Stimulated activated naive CD4-positive, alpha-beta T cell (primary cell): ENCODE measurements at places on chromosomes 7 and 10.

DNA sequence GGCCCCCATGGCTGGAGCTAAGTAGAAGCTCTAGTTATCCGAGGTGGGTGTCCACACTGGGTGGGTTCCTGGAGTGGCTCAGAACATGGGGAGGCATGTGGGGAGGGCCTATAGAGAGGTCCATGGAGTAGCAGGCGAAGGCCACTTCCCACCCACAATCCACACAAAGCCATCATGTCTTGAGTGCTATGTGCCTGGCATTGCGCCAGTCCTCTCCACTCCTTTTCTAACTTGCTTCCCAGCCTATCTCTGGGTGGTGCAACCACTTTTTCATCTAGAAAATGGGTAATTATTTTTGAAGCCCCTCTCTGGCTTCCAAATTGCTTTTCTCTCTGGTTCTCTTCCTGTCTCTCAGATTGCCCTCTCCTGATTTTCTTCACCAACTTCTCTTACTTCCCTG lies 263.6 kb downstream of the PHTF2 start:
- no peak for DNase-seq

DNA sequence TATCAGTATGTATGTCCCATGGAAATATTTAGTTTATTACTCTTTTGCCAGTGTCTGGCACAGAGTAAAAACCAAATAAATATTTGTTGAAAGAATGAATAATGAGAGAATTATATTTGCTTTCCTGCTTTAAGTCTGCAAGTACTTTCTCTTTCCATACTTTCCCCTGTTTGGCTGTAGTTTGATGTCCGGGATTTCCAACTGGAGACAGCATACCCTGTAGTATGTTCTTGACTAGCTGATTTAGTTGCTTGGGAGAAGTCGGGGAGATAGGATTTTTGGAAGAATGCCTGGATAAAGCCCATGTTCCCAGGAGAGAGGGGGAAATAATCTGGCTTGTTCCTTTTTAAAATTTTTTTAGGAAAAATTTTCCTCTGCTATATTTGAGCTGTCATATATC lies 516.1 kb downstream of the CCSER2 start:
- no peak for DNase-seq

- peak; percentile 75 for DNase-seq
These were observed 1.2 kb downstream of the CCM2 start for GRCh38 chr7:45001138-45001694.

GRCh38 chr7:138358850-138359341 lies 101.2 kb upstream of the TRIM24 start:
- DNase-seq: no peak

DNA sequence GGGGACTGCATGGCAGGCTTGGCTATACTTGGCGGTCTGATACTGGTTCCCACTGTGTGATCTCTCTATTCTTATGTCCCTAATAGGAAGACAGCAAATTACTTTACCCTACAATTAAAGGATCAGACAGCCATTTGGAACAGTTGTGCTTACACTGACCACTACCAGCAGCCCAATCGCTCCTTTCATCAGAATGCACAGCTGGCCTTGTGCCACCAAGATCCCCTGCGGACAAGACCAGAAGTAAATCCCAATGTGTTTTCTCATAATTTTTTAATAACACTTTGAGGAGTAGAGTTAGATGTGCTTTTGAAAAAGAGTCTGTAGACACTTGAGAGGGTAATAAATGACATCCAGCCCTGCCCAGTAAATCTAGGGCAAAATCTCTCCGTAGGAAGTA lies 297.2 kb upstream of the ZNF32 start:
- no peak for DNase-seq

DNA sequence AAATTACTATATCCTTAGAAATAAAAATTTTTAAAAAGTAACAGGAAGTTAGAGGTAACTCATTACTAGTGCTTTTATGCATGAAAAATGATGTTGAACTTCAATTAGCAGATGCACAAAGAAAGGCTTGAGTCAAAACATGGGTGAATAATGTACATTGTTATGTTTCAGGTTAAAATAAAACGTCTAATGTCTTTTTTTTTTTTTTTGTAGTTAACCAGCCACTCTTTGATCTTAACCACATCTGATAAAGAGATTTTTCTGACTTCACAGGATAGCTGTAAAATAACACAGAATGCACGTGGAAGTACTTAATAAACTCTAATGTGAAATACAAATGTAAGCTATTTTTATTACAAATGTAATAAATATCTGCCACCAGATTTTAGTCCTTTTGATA lies 61.7 kb downstream of the GSAP start:
- peak; percentile 68 for DNase-seq

DNA sequence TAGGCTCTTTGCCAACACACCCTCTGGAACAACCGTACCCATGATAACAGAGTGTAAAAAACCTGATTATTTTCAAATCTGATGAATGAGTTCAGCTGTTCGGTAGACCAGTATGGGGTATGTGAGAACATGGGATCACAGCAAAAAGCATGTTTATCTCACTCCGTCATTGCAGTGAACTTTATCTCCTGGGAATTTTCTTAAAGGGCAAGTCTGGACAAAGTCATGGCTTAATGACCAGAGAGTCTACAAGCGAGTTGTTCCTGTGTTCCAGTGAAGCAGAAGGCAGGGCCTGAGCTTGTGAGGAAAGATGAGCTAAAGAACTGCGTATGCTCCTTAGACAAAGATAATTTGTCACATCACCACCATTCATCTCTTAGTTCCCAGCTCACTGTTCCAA lies 219.7 kb downstream of the TRIL start:
- no peak for DNase-seq

DNA sequence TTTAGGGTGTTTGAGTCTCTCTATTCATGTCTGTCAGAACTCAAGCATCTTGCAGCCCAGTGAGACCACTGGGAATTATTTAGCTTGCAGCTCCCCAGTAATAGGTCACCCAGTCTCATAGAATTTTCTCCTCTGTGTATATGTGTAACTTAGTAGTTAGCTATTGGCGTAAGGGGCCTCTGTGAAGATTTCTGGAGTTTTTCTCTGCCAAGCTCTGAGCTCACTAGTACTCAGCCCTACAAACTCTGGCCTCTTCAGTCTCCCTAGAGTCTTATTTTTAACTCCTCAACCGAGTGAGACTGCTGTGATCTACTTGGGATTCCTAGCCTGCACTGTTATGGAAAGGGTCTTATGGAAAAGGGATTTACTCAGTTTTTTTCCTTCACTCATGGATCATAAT lies 90.2 kb downstream of the PPP1R9A start:
- no peak for DNase-seq

GRCh38 chr7:123966936-123967335 lies 41.9 kb downstream of the SPAM1 start:
- DNase-seq: no peak

DNA sequence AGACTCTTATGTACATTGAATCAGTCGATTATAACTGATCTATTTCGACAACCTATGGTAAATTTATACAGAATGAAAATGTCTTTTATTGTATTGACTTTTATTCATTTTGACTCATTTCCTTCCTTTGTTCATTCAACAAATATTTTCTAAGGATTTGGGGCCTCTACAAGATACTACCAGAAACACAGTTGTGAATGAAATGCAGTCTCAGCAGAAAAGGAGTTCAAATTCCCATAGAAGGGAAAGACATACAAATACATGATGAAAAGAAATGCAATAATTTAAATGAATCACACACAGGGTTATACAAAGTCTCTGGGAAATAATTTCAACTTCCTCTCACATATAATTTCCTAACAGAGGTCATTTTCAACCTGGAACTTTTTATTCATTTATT lies 134.0 kb upstream of the SEMA3A start:
- DNase-seq: no peak

GRCh38 chr7:19117091-19117869 lies at the start of gene TWIST1:
TSS of gene TWIST1 (minus strand) at chr7:19117636. CDS start at chr7:19117321, 315 bp downstream.
- DNase-seq: no peak

- no peak for DNase-seq
These were observed 105.6 kb upstream of the COL1A2 start for GRCh38 chr7:94289071-94289470.

GRCh38 chr10:61608255-61609033 lies 54.3 kb upstream of the CABCOCO1 start:
- no peak for DNase-seq

DNA sequence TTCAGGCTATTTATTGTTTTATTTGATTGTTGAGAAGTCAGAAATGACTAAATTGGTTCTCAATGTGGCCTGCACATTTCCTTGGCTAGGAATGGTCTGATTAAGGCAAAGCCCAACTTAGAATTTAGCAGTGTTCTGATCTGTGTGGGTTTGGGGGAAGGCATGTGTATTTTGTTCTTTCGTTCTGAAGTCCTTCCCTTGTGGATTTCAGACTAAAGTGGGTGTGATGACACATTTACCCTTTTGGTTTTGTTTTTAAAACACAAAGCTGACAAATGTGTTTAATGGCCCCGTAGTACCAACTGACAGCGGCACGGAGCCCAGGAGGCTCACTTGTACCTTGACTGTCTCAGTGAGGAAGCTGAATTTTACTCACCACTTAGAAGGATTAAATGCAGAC lies 452.3 kb upstream of the GALNT17 start:
- DNase-seq: no peak

DNA sequence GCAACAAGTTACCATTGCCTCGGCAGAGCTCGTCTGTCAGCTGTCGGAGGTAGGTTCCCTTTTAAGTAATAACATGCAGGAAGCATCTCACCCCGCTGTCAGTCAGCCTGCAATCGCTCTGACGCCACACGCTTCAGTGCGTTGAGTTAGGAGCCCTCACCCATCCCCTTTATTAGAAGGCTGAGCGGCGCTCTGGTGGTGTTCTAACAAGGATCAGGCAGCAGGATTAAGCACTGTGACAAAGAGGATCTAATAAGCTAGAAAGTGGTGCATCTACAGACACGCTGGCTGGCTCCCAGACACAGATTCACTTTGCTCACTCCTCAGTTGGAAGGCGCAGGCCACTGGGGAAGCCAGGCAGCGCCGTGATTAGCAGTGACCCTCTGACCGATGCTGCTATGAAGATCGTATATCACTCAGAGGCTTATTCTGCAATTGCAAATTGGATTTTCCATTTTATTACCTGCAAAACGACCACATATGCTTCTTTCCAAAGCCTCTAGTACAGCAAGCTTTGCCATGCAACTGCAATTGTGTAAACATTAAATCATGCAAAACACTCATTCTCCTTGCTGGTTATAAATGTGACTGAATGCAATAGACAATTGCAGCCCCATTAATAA lies 117.7 kb downstream of the RSU1 start:
- no peak for DNase-seq

DNA sequence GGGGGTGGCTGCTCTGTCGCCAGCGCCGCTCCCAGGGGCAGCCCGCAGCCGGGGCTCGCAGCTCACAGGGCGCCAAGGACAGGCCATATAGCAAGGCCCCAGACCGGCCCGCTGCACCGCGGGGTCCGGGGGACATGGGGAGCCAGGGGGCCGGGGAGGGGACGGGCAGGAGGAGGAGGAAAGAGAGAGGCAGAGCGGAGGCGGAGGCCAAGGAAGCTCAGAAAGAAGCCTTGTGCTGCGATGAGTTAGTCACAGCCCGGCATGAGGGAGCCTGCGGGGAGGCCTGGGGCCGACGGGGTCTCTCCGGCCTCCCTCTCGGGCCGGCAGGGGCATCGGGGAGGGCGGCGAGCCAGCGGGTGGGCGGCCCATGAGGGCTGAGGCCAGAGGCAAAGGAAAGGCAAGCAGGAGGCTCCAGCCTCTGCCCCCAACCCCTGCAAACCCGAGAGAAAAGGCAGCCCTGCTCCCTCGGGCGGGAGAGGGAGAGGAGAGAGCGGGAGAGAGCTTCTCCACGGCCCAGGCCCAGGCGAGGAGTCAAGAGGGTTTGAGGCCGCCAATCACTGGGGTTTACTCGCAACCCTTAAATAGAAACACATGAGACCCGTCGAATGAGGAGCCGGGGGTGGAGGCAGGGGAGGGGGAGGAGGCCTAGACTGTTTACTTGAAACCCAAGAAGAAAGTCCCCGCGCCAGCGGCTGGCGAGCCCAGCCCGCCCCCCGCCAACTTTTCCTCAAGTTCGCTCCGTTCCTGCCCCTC lies 167.9 kb downstream of the NEURL1 start:
- DNase-seq: peak; percentile 76

DNA sequence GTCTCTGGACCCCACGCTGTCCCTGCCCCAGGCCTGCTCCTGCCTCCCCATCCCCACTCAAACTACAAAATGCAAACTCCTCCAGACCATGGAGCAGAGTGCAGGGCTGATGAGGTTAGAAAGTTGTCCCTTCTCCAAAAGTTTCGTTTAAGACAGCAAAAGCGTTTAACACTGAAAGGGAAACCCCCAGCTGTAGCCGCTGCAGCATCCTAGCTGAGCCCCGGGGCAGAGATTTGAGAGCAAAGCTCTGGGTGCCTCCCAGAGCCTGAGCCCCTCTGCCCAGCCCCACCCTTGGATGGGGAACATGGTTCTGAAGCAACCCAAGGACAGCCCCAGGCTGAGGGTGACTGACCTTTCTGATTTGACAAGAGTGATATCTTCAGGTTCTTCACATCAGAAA lies 52.8 kb upstream of the ENO4 start:
- no peak for DNase-seq

DNA sequence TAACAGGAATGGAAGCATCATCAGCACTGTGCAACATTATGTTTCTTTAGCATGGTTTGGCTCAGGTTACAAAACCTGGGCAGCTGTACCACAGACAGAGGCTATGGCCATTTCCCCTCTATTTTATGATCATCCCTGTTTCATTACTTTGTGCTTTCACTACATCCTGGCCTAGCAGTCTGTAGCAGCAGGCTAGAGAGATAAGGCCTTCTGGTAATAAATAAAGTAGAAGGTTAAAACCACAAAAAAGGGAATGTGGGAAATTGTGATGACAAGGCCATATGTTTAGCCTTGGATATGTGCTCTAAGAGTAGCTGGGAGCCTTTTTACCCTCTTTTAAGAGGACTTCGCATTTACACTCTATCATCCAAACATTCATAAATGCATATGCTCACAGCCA lies 266.2 kb upstream of the PHF14 start:
- no peak for DNase-seq

DNA sequence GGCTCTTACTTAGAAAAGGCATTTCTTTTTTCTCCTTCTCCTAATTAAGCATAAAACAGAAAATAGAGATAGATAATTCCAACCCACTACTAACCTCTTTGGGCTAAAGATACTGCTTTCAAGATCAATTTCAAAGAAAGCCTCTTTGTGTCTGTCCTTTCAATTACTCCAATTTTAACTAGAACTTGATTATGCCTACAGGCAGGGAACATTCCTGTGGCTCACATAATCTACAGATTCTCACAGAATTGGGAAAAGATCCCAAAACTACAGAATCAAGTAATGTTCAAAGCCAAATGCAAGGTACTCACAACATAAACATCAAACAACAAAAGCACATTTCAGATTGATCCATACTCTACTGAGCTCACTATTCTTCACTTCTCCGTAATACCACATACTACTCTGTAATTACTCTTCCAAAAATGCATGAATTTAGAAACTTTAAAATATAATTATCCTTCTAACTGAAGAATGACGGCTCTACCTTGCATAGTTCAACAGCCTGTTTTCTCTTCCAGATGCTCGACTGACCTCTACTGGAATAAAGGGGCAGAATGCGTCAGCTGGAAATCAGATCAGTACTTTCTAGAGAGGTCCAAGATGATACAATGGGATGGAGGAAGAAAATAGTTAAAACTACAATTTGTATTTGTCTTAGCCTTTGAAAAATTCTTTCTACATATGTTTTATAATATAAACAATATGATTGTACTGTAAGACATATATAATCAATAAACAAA lies 3.9 kb downstream of the MTERF1 start:
- no peak for DNase-seq
